ENCODE measurements at places on chromosomes 12 and 14.

GRCh38 chr12:28938056-28938455 is 211.0 kb upstream of the FAR2 start:
- no peak for DNase-seq

DNA sequence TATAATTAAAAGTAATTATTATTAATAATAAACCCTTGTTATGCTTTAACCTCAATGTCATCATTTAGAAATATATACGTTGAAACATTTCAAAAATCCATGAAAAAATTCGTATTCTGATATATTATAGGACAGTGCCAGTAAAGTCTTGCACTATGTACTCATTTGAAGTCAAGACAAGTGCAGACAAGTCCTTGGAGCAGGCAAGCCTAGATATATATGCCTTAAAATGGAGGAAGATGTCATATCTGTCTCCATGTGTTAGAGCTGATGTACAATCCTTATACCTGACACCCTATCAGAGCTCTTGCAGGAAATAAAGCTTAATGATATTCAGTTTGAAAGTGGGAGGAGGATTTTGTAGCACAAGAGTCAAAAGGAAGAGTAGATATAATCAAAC is 310.4 kb downstream of the KCNH5 start:
- no peak for DNase-seq

- DNase-seq: no peak
Observed at GRCh38 chr14:68944162-68944561, 34.9 kb downstream of the ACTN1 start.

DNA sequence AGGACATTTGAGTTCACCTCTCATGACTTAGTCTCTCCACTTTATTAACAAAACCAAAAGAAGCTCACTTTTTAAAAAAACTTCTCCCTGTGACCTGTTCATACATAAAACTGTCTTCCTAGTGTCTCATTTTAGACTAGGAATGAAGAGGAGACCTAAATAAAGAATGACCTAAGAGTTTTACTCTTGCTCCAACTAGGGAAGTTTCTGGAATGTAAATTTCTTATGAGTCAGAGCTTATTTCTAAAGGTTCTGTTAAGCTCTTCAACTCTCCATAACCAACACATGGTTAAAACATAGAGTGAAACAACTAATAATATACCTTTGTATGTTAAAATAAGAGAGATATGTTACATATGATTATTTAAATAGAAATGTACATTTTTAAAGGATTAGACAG is 369.8 kb downstream of the EMP1 start:
- DNase-seq: no peak

- no peak for DNase-seq
Observed at GRCh38 chr12:99810718-99811593, 163.4 kb downstream of the GARIN6 start.

DNA sequence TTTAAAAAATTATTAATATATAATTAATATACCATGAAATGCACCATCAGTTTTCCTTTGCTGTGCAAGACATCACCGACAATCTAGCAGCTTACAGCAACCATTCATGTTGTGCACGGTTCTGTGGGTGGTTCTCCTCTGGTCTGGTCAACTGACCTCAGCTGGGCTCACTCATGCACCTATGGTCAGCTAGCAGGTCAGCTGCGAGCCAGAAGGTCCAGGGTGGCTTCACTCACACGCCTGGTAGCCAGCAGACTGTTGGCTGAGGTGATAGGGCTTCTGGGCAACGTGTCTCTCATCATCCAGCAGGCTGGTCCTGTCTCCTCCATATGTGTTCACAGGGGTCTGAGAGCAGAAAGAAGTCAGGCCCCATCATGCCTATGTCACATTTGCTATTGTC is 210.4 kb downstream of the KIF26A start:
- DNase-seq: no peak

- no peak for DNase-seq
Observed at GRCh38 chr12:117890137-117890536, 78.7 kb downstream of the KSR2 start.

DNA sequence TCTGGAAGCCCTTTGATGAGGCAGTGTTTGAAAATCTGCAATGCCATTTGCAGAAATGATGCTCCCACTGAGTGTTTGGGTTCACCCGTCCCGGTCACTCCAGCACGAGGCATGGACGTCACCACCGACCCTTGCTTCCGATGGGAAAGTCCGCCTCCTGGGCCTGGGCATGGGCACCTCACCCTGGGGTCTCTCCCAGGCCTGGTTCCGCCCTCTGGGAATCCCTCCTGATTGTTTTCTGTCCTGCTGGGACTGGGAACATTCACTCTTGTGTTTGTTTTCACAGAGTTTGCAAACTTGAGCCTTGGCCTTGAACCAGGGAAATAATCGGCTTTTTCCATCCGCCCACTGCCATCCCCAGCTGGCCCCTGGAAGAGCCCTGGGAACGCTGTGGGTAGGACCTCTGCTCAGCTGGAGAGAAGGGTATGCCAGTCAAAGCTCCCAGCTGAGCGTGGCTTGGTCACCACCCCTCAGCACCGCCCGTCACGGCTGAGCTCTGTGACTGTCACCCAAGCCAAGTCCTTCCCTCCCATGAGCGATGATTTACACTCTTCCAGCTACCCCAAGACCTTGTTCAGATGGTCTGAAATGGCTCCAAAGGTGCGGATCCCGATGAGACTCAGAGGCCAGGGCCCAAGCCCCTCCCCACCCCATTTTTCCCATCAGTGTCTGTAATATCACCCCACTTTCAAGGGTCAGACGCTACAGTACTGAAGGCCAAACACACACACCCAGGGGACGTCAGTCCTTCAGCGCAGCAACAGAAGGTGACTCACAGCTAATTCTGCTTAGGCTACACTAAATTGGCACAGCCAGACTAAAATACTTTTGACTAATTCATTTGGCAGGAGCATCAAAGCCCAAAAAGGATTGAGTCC is 34.1 kb upstream of the FZD10 start:
- DNase-seq: no peak

DNA sequence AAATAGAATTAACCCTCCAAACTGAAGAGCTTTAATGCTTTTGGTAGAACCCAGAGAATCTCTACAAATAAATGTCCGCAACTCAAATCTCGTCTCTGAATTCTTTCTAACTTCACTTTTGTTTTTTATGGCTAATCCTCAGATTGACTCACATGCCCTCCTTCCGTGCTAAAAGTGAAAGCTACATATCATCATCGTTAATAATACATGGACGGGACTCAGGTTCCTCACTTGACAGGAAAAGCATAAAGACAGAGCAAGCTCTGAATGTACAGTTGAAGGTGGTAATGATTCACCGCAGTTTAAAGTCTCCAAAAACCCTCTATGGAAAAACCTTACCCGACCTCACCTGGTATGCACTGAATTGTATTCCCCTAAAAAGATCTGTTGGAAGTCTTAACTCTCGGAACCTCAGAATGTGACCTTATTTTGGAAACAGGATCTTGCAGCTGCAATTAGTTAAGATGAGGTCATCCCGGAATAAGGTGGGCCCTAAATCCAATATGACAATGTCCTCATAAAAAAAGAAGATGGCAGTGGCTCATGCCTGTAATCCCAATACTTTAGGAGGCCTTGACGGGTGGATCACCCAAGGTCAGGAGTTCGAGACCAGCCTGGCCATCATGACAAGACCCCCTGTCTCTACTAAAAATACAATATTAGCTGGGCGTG is 147.4 kb upstream of the FOXN3 start:
- no peak for DNase-seq

- DNase-seq: no peak
Observed at GRCh38 chr14:86940106-86940505, 1052.9 kb downstream of the GALC start.

- no peak for DNase-seq
Observed at GRCh38 chr14:50647282-50647681, 20.8 kb downstream of the SAV1 start.

DNA sequence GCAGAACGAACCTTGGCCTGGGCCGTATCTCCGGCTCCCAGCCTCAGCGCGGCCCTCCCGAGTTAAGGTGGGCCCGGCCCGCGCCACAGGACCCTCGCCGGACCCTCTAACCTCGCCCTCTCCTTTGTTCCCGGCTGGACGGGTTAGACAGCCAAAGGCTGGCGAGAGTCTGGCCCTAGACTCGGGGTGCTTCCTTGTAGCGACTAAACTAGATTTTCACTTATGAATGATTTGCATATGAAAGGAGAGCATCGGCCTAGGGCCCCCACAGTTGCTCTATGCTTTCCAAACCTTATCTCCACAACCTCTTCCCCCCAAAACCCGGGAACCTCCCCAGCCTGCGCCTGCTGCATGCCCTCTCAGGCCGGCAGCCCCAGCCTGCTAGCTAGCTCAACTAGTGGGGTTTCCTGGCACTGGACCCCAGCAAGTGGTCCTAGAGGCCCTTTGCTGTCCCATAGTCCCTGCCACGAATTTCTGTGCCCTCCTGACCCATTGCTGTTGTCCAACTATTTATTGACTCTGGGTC is 2.0 kb downstream of the HOXC5 start:
- no peak for DNase-seq

- no peak for DNase-seq
Observed at GRCh38 chr14:25006961-25007795, 42.8 kb downstream of the STXBP6 start.

- DNase-seq: no peak
Observed at GRCh38 chr14:61331992-61332657, 10.7 kb downstream of the PRKCH start.

DNA sequence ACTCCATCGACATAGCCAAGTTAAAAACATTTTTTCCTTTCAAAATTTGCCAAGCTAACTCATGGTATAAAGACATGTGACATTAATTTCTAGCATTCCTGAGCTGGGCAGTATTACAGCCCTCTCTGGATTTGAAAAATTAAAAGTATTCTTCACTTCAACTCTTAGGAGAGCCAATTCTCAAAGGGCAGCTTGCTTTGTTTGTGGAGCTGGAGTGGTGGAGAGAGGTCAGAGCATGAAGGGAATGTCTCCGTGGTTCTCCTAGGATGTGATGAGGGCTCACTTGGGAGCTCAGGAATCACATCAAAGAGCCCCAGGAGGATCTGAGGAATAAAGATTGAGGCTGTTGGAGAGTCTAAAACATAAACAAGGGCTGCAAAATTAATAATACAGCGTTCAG is 46.9 kb upstream of the RGS6 start:
- no peak for DNase-seq

DNA sequence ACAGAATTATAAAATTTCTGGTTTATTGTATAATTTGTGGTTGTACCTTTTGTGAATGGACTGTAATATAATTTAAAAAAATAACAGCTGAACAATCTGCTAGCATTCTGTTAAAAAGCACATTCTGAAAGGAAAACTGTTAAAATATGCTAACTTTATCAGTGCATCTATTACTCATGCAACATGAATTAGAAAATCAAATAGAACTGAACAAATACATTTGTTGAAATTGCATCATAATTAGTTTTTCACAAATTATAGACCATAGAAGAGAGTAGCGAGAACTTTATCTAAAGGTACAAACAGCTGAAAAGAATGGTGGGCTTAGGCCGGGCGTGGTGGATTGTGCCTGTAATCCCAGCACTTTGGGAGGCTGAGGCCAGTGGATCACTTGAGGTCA is 33.0 kb downstream of the PTPN21 start:
- DNase-seq: no peak

- DNase-seq: no peak
Observed at GRCh38 chr14:25765909-25766308, 716.0 kb upstream of the STXBP6 start.

- DNase-seq: peak; percentile 96
Observed at GRCh38 chr12:67268896-67269632, at the start of gene CAND1. Gene CAND1, plus strand, starts transcription at chr12:67269358. Its CDS starts 360 bp downstream, at chr12:67269718.

GRCh38 chr14:91019673-91020072 is 40.8 kb downstream of the RPS6KA5 start:
- DNase-seq: no peak

DNA sequence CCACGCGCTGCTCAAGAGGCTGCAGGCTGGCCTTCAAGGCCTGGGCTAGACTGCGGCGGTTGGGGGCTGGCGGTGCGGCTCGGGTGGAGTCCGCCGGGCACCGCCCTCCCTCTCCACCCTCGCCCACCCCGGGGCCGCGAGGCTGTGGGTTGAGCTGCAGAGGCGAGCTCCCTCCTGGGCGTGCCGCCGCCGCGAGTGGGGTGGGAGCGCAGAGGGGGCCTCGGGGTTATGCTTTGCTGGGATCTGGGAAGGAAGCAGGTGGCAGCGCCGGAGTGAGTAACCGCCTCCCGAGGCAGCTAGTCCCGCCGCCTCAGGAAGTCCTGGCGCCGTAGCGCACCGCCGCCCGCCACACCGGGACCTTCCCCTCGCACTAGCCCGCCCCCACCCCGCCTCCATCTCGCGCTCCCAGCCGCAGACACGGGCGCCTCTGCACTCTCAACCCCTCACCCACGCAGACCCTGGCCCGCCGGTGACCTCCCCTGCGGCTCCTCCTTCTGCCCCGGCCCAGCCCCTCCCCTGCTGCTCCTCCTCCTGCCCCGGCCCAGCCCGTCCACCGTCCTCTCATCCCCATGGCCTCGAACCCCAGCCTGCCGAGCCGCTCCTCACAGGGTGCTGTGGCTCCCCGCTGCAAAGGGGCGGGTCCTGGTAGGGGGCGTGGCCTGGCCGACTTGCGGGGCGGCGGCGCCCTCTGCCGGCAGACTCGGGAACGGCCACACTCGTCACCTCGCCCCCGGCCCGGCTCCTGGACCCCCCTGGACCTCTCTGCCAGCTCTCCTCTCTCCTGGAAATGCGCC is 16.6 kb downstream of the TAMALIN start:
- DNase-seq: peak; percentile 97

DNA sequence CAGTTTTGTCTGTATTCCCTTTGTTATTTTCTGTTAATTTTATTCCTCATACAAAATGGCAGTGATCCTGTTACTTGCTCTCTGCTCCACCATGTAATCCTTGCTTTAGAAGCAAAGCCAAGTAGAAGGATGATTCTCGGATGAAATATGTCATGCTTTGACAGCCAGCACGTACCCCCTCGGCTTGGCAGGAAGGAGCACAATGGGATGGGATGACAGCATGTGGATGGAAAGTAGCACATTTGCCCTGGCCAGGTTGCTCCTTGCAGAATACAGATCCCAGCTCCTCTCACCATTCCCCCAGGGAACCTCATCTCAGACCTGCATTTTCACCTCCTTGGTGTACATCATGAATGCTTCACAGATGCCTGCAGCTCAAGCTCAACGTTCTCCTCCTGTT is 35.1 kb upstream of the ATF1 start:
- DNase-seq: no peak

DNA sequence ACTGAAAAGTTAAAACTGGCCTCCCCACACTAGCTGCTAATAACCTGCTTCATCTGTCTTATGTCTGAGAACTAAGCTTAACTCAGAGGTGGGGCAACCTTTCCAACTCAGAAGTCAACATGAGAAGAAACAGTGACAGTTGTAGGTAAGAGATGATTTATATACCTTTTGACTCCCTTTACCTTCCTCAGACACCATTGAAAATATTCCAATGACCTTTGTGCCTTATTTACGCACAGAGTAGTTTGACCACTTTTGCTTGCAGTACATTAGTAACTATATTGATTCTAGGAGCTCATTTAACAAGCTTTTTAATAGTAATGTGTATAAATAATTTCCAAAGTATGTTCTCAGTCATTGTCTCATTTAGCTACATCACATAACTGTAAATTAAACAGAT is 77.6 kb downstream of the ALX1 start:
- no peak for DNase-seq

DNA sequence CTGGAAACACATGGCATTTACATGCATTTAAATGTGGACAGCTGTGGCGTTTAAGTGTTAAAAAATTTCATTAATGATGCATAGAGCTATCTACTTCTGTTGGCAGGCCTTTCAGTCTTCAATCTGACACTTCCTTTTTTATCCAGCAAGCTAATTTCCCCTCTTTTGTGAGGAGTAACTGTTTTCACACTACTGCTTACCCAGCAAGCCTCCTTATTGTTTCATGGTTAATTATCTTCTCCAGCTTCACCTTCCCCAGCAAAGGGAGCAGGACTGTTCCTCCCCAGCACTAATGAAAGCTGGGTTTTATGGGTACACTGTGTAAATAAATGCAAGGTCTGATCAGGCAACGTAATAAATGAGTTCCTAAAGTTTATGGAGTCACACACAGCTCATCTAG is 129.4 kb upstream of the NPAS3 start:
- no peak for DNase-seq
